Endothelial cell of coronary artery (primary cell): ENCODE measurements at places on chromosomes 16 and 17. TPM values are rescaled to one million over a fixed set of nuclear protein-coding genes. Genes with fewer than 3 reads are reported as not detected.

HOXB4 gene
- 4.9 and 6.0 TPM in 2 replicates for total RNA-seq

MAP1LC3B gene
- 17.8 and 27.0 TPM in 2 replicates for total RNA-seq

RPRML gene
- total RNA-seq, result 0.09 TPM in 1 of 2 replicates, not detected in the other

RCVRN gene
- not detected in 2 replicates for total RNA-seq

FZD2 gene
- 0.54 and 1.7 TPM in 2 replicates for total RNA-seq

SLC5A2 gene
- under 0.01 TPM in 1 of 2 replicates, not detected in the other for total RNA-seq

NACA2 gene
- total RNA-seq, result not detected in 2 replicates

C16orf74 gene
- total RNA-seq, result 17.4 and 21.0 TPM in 2 replicates

CFAP119 gene
- total RNA-seq, result 1.1 and 1.8 TPM in 2 replicates

PLD6 gene
- total RNA-seq, result 0.66 and 1.3 TPM in 2 replicates

HS3ST6 gene
- total RNA-seq, result not detected in 2 replicates

CLEC18A gene
- total RNA-seq, result 0.09 and 1.0 TPM in 2 replicates

PPL gene
- total RNA-seq, result 0.18 and 1.0 TPM in 2 replicates

GRAPL gene
- total RNA-seq, result 15.2 and 40.6 TPM in 2 replicates

TUBB3 gene
- total RNA-seq, result 157 and 335 TPM in 2 replicates

CUEDC1 gene
- 5.5 and 7.1 TPM in 2 replicates for total RNA-seq

MYH8 gene
- not detected in 2 replicates for total RNA-seq

FAAP100 gene
- total RNA-seq, result 14.8 and 23.5 TPM in 2 replicates

MYL11 gene
- total RNA-seq, result not detected in 2 replicates

ERBB2 gene
- total RNA-seq, result 19.2 and 21.8 TPM in 2 replicates

AOC3 gene
- total RNA-seq, result under 0.01 TPM in 2 replicates

KRT40 gene
- not detected in 2 replicates for total RNA-seq

SMIM5 gene
- total RNA-seq, result not detected in 2 replicates

TMEM92 gene
- not detected in 2 replicates for total RNA-seq

PHOSPHO1 gene
- total RNA-seq, result 0.19 TPM in 1 of 2 replicates, not detected in the other

PLK1 gene
- 9.4 and 22.8 TPM in 2 replicates for total RNA-seq

ACSM3 gene
- total RNA-seq, result 0.19 and 2.7 TPM in 2 replicates

TEX19 gene
- total RNA-seq, result under 0.01 and 0.09 TPM in 2 replicates

ANKFN1 gene
- total RNA-seq, result 0.09 TPM in 1 of 2 replicates, not detected in the other

RMI2 gene
- 3.0 and 7.1 TPM in 2 replicates for total RNA-seq

OTOP3 gene
- total RNA-seq, result not detected in 2 replicates

SCARF1 gene
- 75.1 and 96.1 TPM in 2 replicates for total RNA-seq

SRSF1 gene
- 458 and 607 TPM in 2 replicates for total RNA-seq

ICAM2 gene
- 348 and 500 TPM in 2 replicates for total RNA-seq

NQO1 gene
- 310 and 357 TPM in 2 replicates for total RNA-seq

KRT14 gene
- total RNA-seq, result 0.19 TPM in 1 of 2 replicates, not detected in the other

C16orf92 gene
- not detected in 2 replicates for total RNA-seq

CASKIN2 gene
- total RNA-seq, result 7.9 and 8.3 TPM in 2 replicates

NUDT21 gene
- total RNA-seq, result 61.4 and 68.2 TPM in 2 replicates

CIBAR2 gene
- total RNA-seq, result not detected in 2 replicates

PYY gene
- total RNA-seq, result not detected in 2 replicates

WIPF2 gene
- 5.7 and 7.8 TPM in 2 replicates for total RNA-seq

CETP gene
- 0.19 and 0.90 TPM in 2 replicates for total RNA-seq

DHRS7C gene
- not detected in 2 replicates for total RNA-seq

PRDM7 gene
- total RNA-seq, result not detected in 2 replicates

NOG gene
- total RNA-seq, result 3.2 and 4.4 TPM in 2 replicates

NDUFAF8 gene
- total RNA-seq, result 36.5 and 64.5 TPM in 2 replicates

DECR2 gene
- 8.1 and 8.8 TPM in 2 replicates for total RNA-seq

AGRP gene
- total RNA-seq, result not detected in 2 replicates

CSH2 gene
- total RNA-seq, result not detected in 2 replicates

B3GNT9 gene
- 3.7 and 7.8 TPM in 2 replicates for total RNA-seq

CRYBA1 gene
- total RNA-seq, result not detected in 2 replicates

CCDC200 gene
- total RNA-seq, result not detected in 2 replicates
